ENCODE measurements at places on chromosomes 5 and 9. TPM values are rescaled to one million over a fixed set of nuclear protein-coding genes. Genes with fewer than 3 reads are reported as not detected.

The C9orf153 gene
- 0.15 TPM for polyA plus RNA-seq

The GRM6 gene
- polyA plus RNA-seq: 1.9 TPM

- no peak for DNase-seq
These were observed 18.1 kb upstream of the SSBP2 start for GRCh38 chr5:81768935-81769452.

The RNF183 gene
- 5.1 TPM for polyA plus RNA-seq

The C5 gene
- 19.5 TPM for polyA plus RNA-seq

The SH3RF2 gene
- polyA plus RNA-seq: 5.4 TPM

Data from left kidney (tissue), 8 donors.